ENCODE measurements at places on chromosomes 13 and 19. TPM values are rescaled to one million over a fixed set of nuclear protein-coding genes. Genes with fewer than 3 reads are reported as not detected.

DNA sequence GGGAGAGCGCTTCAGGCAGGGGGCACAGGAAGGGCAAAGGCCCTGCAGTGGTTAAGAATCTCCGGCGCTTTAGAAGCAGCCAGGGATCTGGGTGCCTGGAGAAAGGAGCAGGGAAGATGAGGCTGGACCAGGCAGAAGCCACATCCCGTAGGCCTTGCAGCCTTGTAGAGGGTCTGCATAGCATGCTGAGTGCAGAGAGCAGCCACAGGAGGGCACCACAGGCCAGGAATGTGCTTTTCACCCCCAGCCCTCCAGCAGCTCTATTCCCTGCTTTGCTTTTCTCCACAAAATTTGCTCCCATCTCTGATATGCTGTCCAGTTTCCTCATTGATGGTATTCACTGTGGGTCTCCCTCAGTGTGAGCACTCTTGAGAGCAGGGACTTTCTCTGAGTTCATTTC lies 5.7 kb downstream of the WDR62 start:
- no peak overlapping the region for H3K4me3 ChIP-seq
- DNase-seq, result peak; percentile 71
- no peaks in the 10 kb centered on the region for H3K27me3 ChIP-seq

DNA sequence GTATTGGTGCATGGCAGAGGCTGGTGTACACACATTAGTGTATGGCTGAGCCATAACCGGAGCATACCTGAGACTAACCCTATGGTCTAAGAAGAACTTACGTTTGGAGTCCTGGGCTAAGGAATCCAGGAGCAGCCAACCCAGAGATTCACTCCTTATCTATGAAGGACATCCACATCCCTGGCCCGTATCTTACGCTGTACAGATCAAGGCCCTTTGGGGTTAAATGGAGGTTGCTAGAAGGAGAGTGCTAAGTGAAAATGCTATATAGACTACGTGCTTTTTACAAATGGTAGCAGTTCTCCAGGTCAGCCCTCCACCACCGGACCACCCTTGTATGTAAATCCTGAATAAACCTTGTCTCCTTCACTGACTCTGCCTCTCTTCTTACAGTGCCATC lies 1.9 kb upstream of the SUGT1 start:
- no peak overlapping the region for H3K27ac ChIP-seq
- DNase-seq, result no peak
- peaks cover 20% of the 10 kb centered on the region for H3K36me3 ChIP-seq
- H3K27me3 ChIP-seq, result no peaks in the 10 kb centered on the region
- peaks cover 17% of the 10 kb centered on the region for H3K4me1 ChIP-seq
- no peak overlapping the region for H3K4me3 ChIP-seq

DNA sequence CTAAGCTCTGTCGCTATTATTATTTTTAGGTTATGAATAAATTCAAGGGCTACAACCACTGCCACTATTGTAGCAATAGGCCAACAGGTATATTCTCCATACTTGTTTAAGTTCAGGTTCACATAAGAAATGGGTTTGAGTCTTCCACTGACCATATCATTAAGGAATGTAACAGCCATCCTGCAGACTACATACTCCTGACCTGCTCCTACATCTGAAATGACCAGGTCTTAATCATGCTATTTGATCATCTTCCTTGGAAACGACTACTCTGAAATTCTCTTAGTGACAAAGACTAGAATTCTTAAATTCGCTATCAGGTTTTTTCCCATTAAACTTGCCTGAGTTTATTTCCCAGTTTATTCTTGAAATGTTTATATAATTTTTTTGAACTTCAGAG lies 66.8 kb downstream of the IPO5 start:
- H3K27me3 ChIP-seq, result no peaks in the 10 kb centered on the region
- DNase-seq, result no peak
- H3K4me1 ChIP-seq, result no peaks in the 10 kb centered on the region

MISP3 gene
- 2.7 TPM for total RNA-seq

GRCh38 chr13:111267784-111268183 lies 52.7 kb upstream of the TEX29 start:
- H3K36me3 ChIP-seq, result peaks cover 30% of the 10 kb centered on the region
- no peak for DNase-seq
- H3K27ac ChIP-seq, result no peak overlapping the region
- H3K4me3 ChIP-seq, result no peak overlapping the region

DNA sequence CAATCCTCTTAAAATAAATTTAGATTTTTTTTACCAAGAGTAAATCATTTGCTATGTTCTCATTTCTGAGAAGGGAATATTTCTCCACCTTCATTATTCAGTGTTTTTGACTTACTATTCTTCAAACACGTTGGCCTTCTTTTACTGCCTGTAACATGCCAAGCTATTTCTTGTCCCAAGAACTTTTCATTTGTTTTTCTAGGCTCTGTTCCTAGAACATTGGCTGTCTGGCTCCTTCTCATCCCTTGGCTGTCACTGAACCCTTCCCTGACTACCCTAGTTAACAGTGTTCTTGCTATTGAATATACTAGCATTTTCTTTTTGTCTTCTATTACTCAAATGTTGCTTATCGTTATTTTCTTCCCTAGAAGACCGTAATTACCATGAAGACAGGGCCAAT lies 248.1 kb downstream of the ITGBL1 start:
- DNase-seq, result no peak
- H3K36me3 ChIP-seq, result no peaks in the 10 kb centered on the region
- no peak overlapping the region for H3K4me3 ChIP-seq
- H3K27me3 ChIP-seq, result no peaks in the 10 kb centered on the region

WDR87 gene
- not detected for total RNA-seq

GRCh38 chr19:33639035-33639681 lies 17.4 kb downstream of the CHST8 start:
- no peaks in the 10 kb centered on the region for H3K4me1 ChIP-seq
- H3K27me3 ChIP-seq, result peaks cover 3% of the 10 kb centered on the region
- no peaks in the 10 kb centered on the region for H3K36me3 ChIP-seq
- no peak for DNase-seq

DNA sequence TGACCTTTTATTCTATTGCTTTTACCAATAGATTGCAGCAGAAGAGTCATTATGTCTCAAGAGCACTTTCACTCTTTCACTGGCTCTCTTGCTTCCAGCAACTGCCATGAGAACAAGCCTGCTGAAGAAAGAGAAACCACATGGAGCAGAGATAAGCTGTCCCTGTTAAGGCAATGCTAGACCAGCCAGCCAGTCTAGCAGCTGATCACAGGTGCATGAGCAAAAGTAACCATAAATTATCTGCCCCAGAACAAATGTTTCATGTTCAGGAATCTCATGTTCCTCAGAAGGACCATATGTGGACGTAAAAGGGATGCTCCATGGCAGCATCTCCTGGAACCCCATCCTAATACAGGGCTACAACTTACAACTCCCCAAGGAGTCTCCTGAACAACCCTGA lies 20.4 kb upstream of the DCLK1 start:
- H3K27me3 ChIP-seq, result peaks cover 10% of the 10 kb centered on the region
- H3K4me1 ChIP-seq, result no peaks in the 10 kb centered on the region
- DNase-seq, result peak; percentile 29
- no peaks in the 10 kb centered on the region for H3K36me3 ChIP-seq
- H3K27ac ChIP-seq, result no peak overlapping the region

BRCA2 gene
- 24.7 TPM for total RNA-seq

STXBP2 gene
- total RNA-seq, result 83.4 TPM
